ENCODE measurements at places on chromosomes 13 and 19.

DNA sequence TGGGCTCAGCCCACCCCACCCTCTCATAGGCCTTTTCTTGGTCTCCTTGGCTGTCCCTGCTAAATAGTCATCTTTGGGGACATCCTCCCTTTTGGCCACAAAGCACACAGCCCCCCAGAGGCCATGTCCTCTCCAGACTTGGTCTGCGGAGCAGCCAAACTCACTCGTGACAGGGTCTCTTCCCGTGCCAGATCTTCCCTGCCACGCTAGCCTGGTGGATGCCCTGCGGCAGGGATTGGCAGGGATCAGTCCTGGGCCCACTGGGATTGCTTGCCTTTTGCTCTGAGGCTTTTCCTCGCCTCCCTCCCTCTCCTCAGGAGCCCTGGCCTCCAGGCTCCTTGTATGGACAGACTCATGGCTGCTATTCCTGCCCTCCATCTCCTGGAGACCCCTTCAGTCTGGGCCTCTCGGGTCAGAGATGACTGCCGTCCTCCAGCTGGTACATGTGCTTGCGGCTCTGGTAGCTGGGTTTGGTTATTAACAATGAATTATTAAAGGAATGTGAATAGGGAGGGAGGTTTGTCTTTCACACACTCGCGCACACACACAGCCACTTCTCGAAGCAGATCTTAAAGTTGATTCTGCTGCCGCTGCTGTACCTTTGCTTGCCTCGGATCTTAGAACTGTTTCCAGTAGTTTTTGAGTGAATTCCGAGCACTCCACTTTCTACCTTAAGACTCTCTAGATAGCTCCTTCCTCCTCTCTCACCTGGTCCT, 45.1 kb downstream of the NFIX start:
- DNase-seq: no peak

DNA sequence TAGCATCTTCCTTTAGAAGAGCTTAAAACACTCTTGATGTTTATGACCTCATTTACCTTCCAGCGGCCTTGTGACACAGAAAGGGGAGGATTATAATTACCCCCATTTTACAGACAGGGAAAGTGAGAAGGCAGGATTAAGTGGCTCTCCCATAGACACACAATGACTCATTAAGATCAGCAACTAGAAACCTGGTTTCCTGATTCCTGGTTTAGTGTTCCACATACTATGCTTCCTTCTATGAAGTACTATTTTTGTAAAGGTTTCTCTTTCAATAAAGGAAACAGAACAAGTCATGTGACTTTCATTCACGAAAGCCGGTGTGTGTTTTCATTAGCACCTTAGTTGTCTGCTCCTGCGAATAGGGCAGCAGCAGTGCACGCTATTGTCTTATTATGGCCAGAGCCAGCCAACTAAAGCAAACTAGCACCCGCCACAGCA, 8.3 kb downstream of the IRS2 start:
- no peak for DNase-seq

- DNase-seq: no peak
These were observed 324.6 kb downstream of the SHISA2 start for GRCh38 chr13:25727250-25727649.

GRCh38 chr13:77019756-77020155, 7.2 kb downstream of the FBXL3 start:
- DNase-seq: no peak

DNA sequence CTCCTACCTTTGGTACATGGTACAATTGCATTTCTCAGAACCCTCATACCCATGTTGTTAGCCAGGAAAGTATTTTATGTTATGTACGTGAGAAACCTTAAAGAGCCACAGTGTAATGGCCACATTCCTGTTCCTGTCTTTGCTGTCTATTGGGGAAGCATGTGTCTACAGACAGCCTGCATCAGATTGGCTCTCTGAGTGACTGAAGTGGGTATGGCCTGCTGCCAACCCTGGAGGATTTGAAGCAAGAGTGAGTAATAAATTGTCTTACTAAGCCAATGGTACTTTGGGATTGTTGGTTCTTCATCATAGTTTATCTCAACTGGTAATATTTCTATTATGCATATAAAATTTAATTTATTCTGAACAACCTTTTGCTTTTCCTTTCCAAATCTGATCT, 574.1 kb downstream of the LMO7 start:
- no peak for DNase-seq

DNA sequence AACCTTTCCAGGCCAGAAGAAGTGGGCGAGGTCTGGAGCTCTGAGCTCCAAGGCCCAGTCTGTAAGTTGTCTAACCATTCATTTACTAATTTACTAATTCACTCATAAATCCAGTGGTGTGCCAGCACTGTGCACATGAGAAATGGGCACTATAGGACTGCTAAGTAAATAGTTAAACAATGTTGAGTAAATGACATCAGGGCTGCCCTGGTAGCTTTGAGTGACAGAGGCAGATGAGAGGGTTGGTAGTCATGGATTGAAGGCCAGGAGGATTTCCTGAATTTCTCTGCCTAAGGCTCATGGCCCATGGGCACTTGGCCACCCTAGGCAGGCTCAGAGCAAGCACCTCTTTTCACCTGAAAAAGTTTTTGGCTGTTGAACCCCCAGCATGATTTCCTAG, 216.9 kb upstream of the RXFP2 start:
- DNase-seq: no peak

GRCh38 chr13:113178070-113178895, 19.8 kb downstream of the PROZ start:
- DNase-seq: no peak

DNA sequence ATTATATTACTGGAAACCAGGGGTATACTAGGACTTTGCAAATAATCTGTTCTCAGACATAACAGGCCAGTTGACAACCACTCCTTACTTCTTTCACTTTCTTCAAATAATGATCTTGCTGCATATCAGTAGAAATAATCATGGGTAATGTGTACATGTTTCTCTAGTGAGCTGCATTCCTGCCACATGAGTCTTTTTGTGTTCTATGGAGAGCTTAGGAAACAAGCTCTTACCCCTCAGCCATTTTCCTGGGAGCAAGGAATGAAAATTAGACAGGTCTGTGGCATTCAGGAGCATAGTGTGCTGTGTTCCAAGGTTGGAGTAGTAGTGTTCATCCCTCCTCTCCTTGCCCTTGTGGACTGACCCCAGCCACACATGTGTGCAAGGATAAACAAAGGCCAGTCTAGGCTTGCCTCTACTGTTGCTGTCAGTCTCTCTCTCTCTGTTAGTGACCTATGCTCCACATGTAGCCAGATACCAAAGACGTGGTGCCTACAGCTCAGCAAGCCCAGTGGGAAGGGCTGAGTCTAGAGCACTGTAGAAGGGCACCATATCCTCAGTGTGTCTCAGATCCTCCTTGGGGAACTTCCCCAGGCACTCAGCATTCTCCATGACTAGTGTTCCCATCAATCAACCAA, 11.5 kb upstream of the OXGR1 start:
- DNase-seq: no peak

- DNase-seq: no peak
These were observed 193.6 kb upstream of the TSC22D1 start for GRCh38 chr13:44769686-44770085.

DNA sequence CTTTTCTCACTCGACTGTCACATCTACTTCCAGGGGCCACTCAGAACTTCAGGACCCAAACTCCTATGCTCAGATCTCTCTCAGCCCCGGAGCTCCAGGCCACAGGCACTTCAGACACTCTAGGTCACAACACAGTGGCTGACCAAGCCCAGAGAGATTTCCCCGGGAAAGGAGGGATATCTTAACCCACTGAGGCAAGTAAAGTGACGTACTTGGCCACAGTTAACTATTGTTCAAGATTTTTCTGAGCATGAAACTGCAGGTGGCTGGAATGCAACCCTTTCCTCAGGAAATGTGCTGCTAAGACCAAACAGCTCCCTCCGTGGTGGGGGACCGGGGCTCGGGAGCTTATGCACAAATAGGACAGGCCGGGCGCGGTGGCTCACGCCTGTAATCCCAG, 23.9 kb downstream of the OPA3 start:
- no peak for DNase-seq

- no peak for DNase-seq
These were observed 170.6 kb downstream of the FLT1 start for GRCh38 chr13:28324181-28324789.

DNA sequence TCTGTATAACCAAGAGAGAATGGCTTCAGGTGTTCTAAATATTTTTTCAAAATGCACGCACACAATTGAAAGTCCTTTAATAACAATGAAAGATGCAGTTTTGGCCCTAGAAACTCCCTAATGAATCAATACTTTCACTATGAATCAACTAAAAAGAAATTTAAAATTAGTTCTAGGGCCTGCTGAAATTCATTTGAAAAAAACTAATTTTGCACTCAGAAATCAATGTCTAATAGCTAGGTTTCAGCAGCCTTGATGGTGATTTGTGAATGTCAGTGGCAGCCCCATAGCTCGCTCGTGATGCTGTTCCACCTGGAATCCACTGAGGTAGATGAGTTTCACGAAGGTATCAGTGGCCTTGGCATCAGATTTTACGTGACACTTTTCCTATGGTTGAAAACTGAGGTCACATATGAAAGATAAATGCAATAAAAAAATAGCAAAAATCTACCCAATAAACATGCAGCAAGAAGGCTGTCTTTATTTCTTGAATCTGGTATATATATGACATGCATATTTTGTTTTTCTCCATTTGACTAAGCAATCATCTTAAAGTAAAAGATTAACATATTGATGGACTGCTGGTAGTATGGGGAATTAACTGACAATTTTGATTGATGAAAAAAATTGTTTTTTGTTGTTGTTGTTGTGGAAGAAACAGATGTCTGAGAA, 141.0 kb downstream of the AKAP11 start:
- DNase-seq: no peak

GRCh38 chr13:29948244-29948643, 97.8 kb upstream of the UBL3 start:
- no peak for DNase-seq

GRCh38 chr13:43293561-43293960, 270.2 kb downstream of the DNAJC15 start:
- no peak for DNase-seq

DNA sequence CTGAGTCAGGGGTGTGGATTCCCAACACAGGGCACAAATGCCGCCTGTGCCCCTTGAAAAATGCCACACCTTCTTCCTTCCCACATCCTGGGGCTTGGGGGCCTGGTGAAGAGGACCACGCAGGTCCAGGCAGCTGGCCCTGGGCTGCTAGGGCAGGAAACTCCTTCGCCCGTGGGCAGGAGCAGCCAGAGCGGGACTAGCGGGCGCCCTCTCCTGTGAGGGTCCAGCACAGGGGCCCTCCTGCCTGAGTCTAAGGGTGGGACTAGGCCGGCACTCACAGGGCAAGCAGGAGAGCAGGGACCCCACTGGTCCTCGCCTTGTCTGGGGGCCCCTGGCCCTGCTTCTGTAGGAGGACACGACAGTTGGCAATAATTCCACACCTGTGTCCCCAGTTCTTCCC, 7.5 kb upstream of the CEBPA start:
- DNase-seq: no peak

- no peak for DNase-seq
These were observed 11.0 kb downstream of the PCDH9 start for GRCh38 chr13:67219113-67219512.

DNA sequence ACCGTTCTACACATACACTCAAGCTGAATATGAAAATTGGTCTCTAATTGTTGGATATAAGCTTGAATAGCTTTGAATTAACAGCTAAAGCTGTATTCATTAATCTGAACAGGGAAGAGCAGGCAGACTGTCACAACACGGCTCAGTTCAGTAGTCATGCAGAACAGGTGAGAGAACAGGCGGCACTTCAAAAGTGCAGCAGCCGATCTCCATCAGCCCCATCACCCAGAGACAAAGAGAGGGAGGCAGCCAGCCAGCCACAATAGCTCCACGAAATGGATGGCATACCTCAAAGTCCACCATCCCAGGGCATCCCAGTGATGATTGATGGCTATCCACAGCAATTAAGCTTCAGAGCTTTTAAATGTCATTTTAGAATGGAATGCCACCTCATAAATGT, 419.2 kb downstream of the OLFM4 start:
- DNase-seq: no peak

DNA sequence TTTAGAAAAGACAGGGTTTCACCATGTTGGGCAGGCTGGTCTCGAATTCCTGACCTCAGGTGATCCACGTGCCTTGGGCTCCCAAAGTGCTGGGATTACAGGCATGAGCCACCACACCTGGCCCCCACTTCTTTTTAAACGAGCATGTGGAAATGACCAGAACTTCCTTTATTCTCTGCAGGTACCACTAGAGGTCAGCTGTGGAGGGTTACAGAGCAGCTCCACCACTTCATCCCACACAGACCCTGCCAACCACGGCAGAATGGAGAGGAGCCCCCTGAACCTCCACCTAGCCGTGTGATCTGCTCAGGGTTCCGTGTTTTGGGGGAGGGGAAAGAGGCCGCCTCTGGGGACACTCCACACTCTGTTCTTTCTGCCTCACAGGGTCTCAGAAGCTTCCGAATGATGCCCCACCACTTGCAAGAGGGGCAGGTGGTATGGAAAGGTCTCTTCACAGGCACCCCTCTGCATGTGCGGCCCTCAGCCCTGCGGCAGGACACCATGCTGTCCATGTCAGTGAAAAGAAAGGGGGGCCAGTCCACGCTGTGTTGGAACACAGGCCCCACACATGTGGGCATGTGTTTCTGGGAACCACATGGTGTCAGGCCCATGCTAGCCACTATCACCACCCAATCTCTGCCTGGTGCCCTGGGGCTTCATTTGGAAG, 465.0 kb downstream of the TSHZ3 start:
- DNase-seq: no peak

DNA sequence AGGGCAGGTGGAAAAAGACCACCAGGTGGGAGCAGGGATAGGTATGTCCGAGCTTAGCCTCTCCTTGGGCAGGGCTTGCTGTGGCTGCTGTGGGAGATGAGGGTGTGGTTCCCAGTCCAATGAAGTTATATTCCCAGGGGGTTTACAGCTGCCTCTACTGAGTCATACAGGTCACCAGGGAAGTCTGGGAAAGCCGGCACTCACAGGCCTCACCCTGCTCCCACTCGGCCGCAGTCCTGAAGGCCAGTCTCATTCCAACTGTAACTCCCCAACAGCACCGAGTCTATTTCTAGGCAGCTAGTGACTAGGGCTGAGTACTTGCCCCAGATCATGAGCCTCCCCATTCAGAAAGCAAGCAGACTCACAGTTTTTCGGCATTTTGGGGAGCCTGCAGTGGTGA, 77.1 kb downstream of the FNDC3A start:
- DNase-seq: no peak

- no peak for DNase-seq
These were observed 92.9 kb downstream of the GNG7 start for GRCh38 chr19:2609389-2610116.

- no peak for DNase-seq
These were observed 47.2 kb downstream of the RFX2 start for GRCh38 chr19:6062961-6063575.

- no peak for DNase-seq
These were observed 56.5 kb downstream of the TNFRSF19 start for GRCh38 chr13:23626700-23627099.

- no peak for DNase-seq
These were observed 19.4 kb downstream of the NKPD1 start for GRCh38 chr19:45141203-45141900.

DNA sequence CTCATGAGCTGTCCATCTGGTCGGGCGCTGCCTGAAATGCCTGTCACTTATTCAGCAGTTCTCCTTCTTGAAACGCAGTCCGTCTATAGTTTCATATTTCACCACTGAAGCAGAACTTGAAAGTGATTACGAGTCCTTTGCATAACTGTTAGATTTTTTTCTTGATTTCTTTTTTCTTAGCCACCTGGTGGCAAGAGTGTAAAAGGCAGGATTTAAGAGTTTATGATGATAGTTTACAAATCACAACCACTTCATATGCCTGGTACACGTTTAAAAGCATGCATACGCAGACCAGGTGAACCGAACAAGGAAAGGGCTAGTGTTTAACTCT, 45.8 kb downstream of the GGACT start:
- no peak for DNase-seq

Data from CMK (cell line).